GM23248 (cell line): ENCODE measurements at places on chromosomes 13 and 19. TPM values are rescaled to one million over a fixed set of nuclear protein-coding genes. Genes with fewer than 3 reads are reported as not detected.

The TPTE2 gene
- total RNA-seq, result not detected in 2 replicates

The ETFB gene
- 84.3 and 95.9 TPM in 2 replicates for total RNA-seq

The TEX29 gene
- total RNA-seq, result not detected in 2 replicates

The GTF3A gene
- total RNA-seq, result 59.9 and 86.2 TPM in 2 replicates

The ARRDC5 gene
- not detected in 2 replicates for total RNA-seq

The PEX11G gene
- total RNA-seq, result 4.0 and 5.2 TPM in 2 replicates

The ENOX1 gene
- total RNA-seq, result 1.8 and 2.7 TPM in 2 replicates

GRCh38 chr19:30857966-30858490 is 485.8 kb downstream of the ZNF536 start:
- no peak overlapping the region for H3K27ac ChIP-seq
- H3K27me3 ChIP-seq, result no peaks in the 10 kb centered on the region
- H3K36me3 ChIP-seq, result no peaks in the 10 kb centered on the region
- H3K4me3 ChIP-seq, result no peak overlapping the region

- 0 out of 2 replicates have a peak overlapping the region, but pooled peaks have one; percentile 29 for H3K27ac ChIP-seq
- H3K36me3 ChIP-seq, result peaks cover 12% of the 10 kb centered on the region; the same call in 1 of the 2 replicates
- peaks cover 5% of the 10 kb centered on the region for H3K4me1 ChIP-seq
- peak overlapping the region; percentile 86 for H3K4me3 ChIP-seq
- no peaks in the 10 kb centered on the region for H3K27me3 ChIP-seq
Measured at GRCh38 chr19:39824143-39825092, 9.5 kb downstream of the DYRK1B start.

- no peak overlapping the region for H3K27ac ChIP-seq
- no peak for DNase-seq
- H3K27me3 ChIP-seq, result peaks cover 5% of the 10 kb centered on the region; the same call in 1 of the 2 replicates
- H3K4me1 ChIP-seq, result no peaks in the 10 kb centered on the region
Measured at GRCh38 chr19:41711376-41712261, 3.2 kb downstream of the CEACAM5 start.

- no peaks in the 10 kb centered on the region for H3K4me1 ChIP-seq
- no peak for DNase-seq
- peaks cover 54% of the 10 kb centered on the region for H3K36me3 ChIP-seq
- no peaks in the 10 kb centered on the region for H3K27me3 ChIP-seq
Measured at GRCh38 chr19:2856457-2857050, 10.6 kb upstream of the ZNF556 start.

GRCh38 chr13:109684084-109684823 is 102.1 kb downstream of the IRS2 start:
- no peaks in the 10 kb centered on the region for H3K4me1 ChIP-seq
- H3K27me3 ChIP-seq, result peaks cover 76% of the 10 kb centered on the region
- DNase-seq, result no peak
- no peak overlapping the region for H3K27ac ChIP-seq

- H3K27me3 ChIP-seq, result 0 out of 2 replicates have a peak, but pooled peaks cover 8% of the 10 kb centered on the region
- DNase-seq, result peak; percentile 42
- peaks cover 9% of the 10 kb centered on the region for H3K4me1 ChIP-seq
- no peak overlapping the region for H3K4me3 ChIP-seq
- H3K27ac ChIP-seq, result no peak overlapping the region
Measured at GRCh38 chr13:36421447-36421846, 10.8 kb upstream of the CCNA1 start.

- H3K27me3 ChIP-seq, result no peaks in the 10 kb centered on the region
- peaks cover 11% of the 10 kb centered on the region; the same call in 1 of the 2 replicates for H3K36me3 ChIP-seq
- peak overlapping the region; percentile 91 for H3K27ac ChIP-seq
- H3K4me3 ChIP-seq, result peak overlapping the region; percentile 99
- H3K4me1 ChIP-seq, result peaks cover 76% of the 10 kb centered on the region
Measured at GRCh38 chr13:28657784-28658538, 969 bp upstream of the POMP start.

GRCh38 chr19:10538204-10538983 is 5.3 kb upstream of the ATG4D start:
- peaks cover 13% of the 10 kb centered on the region; the same call in 1 of the 2 replicates for H3K27me3 ChIP-seq
- no peak overlapping the region for H3K4me3 ChIP-seq
- no peaks in the 10 kb centered on the region for H3K36me3 ChIP-seq
- no peak for DNase-seq

- peak overlapping the region; percentile 72 for H3K4me3 ChIP-seq
- no peaks in the 10 kb centered on the region for H3K27me3 ChIP-seq
- peak; percentile 40 for DNase-seq
- no peaks in the 10 kb centered on the region for H3K36me3 ChIP-seq
- peaks cover 6% of the 10 kb centered on the region for H3K4me1 ChIP-seq
Measured at GRCh38 chr19:43575955-43576878, 616 bp downstream of the PINLYP start.

DNA sequence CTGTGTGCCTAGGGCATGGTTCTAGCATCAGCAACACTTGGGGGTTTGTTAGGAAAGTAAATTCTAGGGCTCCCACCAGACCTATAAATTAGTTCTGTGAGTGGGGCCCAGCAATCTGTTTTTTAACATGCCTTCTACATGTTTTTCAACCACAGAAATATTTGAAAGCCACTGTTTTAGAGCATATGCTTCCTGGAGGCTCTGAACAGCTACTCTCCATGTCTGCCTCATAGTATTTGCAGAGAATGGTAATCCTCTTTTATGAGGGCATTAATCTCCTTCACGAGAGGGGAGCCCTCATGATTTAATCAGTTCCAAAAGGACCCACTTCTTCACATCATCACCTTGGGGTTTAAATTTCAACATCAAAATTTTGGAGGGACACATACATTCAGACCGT is 6.0 kb downstream of the SPATA13 start:
- peak overlapping the region; percentile 71 for H3K27ac ChIP-seq
- H3K4me1 ChIP-seq, result peaks cover 43% of the 10 kb centered on the region
- H3K27me3 ChIP-seq, result no peaks in the 10 kb centered on the region
- H3K4me3 ChIP-seq, result no peak overlapping the region

GRCh38 chr13:81406639-81407292 is 1065.8 kb upstream of the SPRY2 start:
- no peaks in the 10 kb centered on the region for H3K4me1 ChIP-seq
- H3K36me3 ChIP-seq, result no peaks in the 10 kb centered on the region
- H3K27me3 ChIP-seq, result no peaks in the 10 kb centered on the region
- no peak overlapping the region for H3K27ac ChIP-seq
- DNase-seq, result no peak

GRCh38 chr19:19721896-19722295 is 11.0 kb downstream of the ZNF14 start:
- H3K4me1 ChIP-seq, result no peaks in the 10 kb centered on the region
- H3K36me3 ChIP-seq, result 0 out of 2 replicates have a peak, but pooled peaks cover 15% of the 10 kb centered on the region
- no peak overlapping the region for H3K4me3 ChIP-seq
- H3K27ac ChIP-seq, result no peak overlapping the region
- no peak for DNase-seq
- no peaks in the 10 kb centered on the region for H3K27me3 ChIP-seq

DNA sequence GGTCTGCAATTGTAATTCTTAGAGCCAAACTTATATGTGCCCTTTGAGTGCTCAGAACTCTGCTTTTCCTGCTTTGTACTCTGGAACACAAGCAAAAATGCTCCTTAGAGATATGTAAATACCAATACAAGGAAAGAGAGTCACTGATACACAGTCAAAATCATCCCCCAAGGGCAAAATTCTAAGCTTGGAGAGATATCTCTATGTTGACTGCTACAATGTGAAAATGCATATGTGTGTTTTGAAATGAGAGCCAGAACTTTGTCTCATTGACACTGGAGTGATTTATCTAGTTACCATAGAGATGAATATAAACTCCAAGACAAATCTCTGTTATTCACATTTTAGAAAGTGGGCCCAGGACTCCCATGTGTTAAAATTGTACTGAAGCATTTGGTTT is 494.8 kb upstream of the SLITRK1 start:
- no peak overlapping the region for H3K4me3 ChIP-seq
- H3K27me3 ChIP-seq, result no peaks in the 10 kb centered on the region
- no peaks in the 10 kb centered on the region for H3K4me1 ChIP-seq
- H3K27ac ChIP-seq, result no peak overlapping the region
- DNase-seq, result no peak

DNA sequence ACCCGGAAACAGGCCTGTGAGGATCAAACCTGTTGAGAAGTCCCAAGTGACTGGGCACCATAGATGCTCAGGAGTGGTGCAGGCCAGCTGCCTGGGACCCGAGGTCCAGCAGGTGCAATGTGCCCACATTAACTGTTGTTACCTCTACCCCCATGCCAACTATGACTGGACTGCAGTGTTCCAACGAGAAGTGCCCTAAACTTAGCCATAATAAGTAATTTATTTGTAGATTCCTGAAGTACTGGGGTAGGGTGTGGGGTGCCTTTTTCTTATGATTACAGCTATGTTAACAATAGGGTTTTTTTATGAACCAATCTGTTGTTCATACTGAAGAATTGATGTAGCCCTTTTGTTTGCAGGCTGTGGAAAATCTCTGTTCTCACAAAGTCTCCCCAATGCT is 9.2 kb downstream of the CUL4A start:
- no peak for DNase-seq
- H3K27me3 ChIP-seq, result no peaks in the 10 kb centered on the region
- H3K27ac ChIP-seq, result no peak overlapping the region
- H3K4me3 ChIP-seq, result no peak overlapping the region
- H3K36me3 ChIP-seq, result no peaks in the 10 kb centered on the region

- no peaks in the 10 kb centered on the region for H3K4me1 ChIP-seq
- no peak overlapping the region for H3K27ac ChIP-seq
- H3K4me3 ChIP-seq, result no peak overlapping the region
- H3K27me3 ChIP-seq, result 0 out of 2 replicates have a peak, but pooled peaks cover 6% of the 10 kb centered on the region
- DNase-seq, result no peak
Measured at GRCh38 chr19:34044021-34044420, 128.3 kb upstream of the LSM14A start.

- no peak overlapping the region for H3K4me3 ChIP-seq
- no peaks in the 10 kb centered on the region for H3K4me1 ChIP-seq
- DNase-seq, result no peak
- H3K36me3 ChIP-seq, result no peaks in the 10 kb centered on the region
- peaks cover 77% of the 10 kb centered on the region for H3K27me3 ChIP-seq
Measured at GRCh38 chr19:41930322-41930722, 2.1 kb upstream of the ERFL start.

DNA sequence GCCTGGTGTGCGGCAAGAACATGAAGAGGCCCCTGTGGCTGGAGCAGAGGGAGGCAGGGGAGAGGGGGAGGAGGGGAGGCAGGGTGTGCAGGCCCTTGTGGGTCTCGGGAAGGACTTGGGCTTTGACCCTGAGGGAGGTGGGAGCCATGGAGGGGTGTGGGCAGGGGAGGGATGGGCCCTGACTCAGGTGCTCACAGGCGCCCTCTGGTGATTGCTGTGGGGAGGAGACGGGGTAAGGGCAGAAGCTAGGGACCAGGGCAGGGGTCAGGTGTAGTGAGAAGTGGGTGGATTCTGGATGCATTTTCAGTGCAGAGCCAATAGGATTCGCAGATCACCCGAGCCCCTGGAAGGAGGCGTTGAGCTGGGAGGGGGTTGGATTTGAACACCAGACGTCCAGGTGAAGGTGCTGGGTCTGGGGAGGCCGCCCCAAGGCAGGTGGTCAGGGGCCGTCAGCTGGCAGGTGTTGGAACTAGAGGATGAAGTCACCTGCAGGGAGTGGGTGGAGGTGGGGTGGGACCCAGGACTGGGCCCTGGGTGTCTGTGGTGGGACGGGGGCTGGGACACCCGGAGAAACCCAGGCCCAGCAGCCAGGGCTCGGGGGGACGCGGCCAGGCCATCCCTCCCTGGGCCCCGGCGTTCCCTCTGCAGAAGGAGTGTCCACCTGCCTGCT is 185.4 kb downstream of the KDM4B start:
- H3K36me3 ChIP-seq, result no peaks in the 10 kb centered on the region; the same call in 1 of the 2 replicates
- peaks cover 14% of the 10 kb centered on the region for H3K4me1 ChIP-seq
- H3K27me3 ChIP-seq, result no peaks in the 10 kb centered on the region
- H3K4me3 ChIP-seq, result no peak overlapping the region
- DNase-seq, result peak; percentile 23

DNA sequence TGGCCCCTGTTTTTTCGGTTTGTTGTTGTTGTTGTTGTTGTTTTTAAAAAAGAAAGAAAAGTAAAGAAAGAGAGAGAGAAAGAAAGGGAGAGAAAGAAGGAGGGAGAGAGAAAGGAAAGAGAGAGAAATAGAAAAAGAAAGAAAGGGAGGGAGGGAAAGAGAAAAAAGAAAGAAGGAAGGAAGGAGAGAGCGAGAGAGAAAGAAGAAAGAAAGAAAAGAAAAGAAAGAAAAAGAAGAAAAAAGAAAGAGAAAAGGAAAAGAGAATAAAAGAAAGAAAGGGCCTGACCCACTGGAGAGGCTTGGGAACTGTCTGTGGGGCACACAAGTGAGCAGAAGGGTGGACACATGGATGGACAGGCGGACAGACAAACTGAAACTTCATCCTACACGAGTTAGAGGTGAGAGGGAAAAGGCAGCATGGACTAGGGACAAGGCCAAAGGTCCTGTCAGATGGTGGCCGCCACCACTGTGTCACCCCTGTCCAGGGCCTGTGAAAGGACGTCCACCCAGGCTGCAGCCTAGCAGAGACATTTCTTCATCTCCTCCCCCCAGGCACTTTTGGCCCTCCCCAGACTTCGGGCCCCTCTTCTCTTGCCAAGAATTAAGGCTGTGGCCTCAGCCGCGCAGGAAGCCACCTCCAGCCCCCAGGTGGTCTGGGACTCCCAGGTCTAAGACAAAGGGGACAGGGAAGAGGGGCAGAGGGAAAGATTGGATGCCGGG is 9.1 kb upstream of the BCAM start:
- DNase-seq, result no peak
- H3K27me3 ChIP-seq, result no peaks in the 10 kb centered on the region
- no peaks in the 10 kb centered on the region for H3K36me3 ChIP-seq
- H3K27ac ChIP-seq, result no peak overlapping the region
- H3K4me1 ChIP-seq, result no peaks in the 10 kb centered on the region
- H3K4me3 ChIP-seq, result no peak overlapping the region

DNA sequence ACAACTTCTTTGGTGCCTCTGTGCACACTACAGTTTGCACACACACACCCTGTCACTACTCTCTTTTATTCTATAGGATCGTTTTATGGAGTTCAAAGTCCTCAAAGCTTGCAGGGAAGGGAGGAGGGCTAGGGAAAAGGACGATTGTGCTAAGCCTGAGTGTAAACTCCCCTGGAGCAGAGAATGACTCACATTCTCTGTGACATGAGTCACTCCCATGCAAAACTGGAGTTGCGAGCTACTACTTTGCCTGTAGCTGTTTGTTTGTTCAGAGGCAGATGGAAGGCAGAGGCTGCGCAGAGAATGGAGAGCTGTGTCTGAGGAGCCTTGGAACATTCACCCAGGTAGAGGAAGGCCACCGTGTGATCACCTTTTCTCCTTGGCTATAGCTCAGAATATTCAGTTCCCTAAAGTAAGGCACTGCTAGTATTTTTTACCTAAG is 80.5 kb upstream of the MBNL2 start:
- no peaks in the 10 kb centered on the region for H3K36me3 ChIP-seq
- H3K4me1 ChIP-seq, result peaks cover 28% of the 10 kb centered on the region
- H3K27me3 ChIP-seq, result no peaks in the 10 kb centered on the region
- H3K4me3 ChIP-seq, result peak overlapping the region; percentile 63
- peak; percentile 93 for DNase-seq

DNA sequence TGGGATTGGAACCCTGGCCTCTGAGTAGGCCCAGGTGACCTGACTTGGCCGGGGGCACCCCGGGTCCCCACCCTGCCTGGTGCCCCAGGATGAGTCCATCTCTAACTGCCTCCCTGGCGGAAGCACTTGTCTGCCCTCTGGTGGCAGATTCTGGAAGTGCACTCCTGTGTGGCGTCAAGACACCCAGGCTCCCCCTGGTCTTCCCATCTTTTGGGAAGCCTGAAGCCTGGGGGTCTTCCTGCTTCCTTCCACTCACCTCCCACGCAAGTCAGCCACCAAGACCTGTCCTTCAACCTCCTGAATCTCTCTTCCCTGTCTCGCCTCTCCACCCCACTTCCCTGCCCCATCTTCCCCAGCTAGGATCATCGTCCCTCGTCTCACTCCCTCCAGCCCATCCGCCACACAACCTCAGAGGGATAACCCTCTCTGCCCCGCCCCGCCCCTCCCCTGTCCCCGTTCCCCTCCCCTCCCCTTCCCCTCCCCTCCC is 7.4 kb downstream of the RABAC1 start:
- 0 out of 2 replicates have a peak overlapping the region, but pooled peaks have one; percentile 43 for H3K4me3 ChIP-seq
- 0 out of 2 replicates have a peak, but pooled peaks cover 3% of the 10 kb centered on the region for H3K36me3 ChIP-seq
- H3K4me1 ChIP-seq, result no peaks in the 10 kb centered on the region
- no peaks in the 10 kb centered on the region for H3K27me3 ChIP-seq
- H3K27ac ChIP-seq, result no peak overlapping the region
- peak; percentile 59 for DNase-seq
